ENCODE measurements at places on chromosomes 11 and 22.

- DNase-seq = peak; percentile 85
These were observed 800 bp downstream of the KCTD21 start for GRCh38 chr11:78187366-78188285.

- DNase-seq = no peak
These were observed 19.5 kb upstream of the CHKA start for GRCh38 chr11:68140496-68141245.

DNA sequence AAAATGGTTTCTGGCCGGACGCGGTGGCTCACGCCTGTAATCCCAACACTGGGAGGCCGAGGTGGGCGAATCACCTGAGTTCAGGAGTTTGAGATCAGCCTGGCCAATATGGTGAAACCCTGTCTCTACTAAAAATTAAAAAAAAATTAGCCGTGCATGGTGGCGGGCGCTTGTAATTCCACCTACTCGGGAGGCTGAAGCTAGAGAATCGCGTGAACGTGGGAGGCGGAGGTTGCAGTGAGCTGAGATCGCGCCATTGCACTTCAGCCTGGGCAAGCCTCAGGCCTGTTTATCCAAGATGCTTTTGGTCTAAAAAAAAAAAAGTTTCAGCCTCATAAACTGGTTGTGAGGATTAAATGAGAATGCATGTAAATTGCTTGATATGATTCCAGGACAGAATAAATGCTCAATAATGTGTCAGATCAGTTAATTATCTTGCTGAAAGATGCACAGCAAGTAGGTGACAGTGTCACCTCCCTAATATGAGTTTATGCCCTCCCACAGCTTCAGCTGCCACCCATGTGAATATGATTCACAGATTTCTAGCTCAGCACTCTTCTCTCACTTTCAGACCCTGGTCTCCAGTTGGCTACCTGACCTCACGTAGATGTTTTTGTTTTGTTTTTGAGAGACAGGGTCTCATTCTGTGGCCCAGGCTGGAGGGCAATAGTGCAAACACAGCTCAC lies 1.1 kb upstream of the ALG8 start:
- peak; percentile 15 for DNase-seq

GRCh38 chr11:66914505-66914904 lies 43.7 kb downstream of the PC start:
- no peak for DNase-seq

- DNase-seq = no peak
These were observed 4.4 kb upstream of the P2RX6 start for GRCh38 chr22:21010426-21011113.

GRCh38 chr11:117427356-117427874 lies 99.8 kb downstream of the CEP164 start:
- DNase-seq = no peak

- no peak for DNase-seq
These were observed 327.5 kb downstream of the TBC1D22A start for GRCh38 chr22:47089796-47090460.

DNA sequence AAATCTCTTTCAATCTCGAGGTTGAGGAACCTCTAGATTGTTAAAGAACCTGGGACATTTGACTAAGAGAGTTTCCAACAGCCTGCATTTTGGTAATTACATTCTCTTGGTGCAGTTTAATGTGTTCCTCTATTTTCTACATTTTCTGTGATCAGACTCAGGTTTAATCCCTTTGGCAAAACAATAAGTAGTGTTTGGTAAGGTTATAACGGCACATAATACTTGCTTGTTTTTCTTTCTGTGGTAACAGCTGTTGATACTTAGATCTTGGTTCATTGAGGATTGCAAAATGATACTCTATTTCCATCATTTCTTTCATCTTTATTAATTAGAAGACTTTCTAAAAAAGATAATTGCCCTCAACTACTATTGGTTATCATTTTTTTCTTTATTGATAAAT lies 271.3 kb downstream of the SBF2 start:
- no peak for DNase-seq

GRCh38 chr22:37623075-37624016 lies 14.7 kb downstream of the GGA1 start:
- peak; percentile 79 for DNase-seq

DNA sequence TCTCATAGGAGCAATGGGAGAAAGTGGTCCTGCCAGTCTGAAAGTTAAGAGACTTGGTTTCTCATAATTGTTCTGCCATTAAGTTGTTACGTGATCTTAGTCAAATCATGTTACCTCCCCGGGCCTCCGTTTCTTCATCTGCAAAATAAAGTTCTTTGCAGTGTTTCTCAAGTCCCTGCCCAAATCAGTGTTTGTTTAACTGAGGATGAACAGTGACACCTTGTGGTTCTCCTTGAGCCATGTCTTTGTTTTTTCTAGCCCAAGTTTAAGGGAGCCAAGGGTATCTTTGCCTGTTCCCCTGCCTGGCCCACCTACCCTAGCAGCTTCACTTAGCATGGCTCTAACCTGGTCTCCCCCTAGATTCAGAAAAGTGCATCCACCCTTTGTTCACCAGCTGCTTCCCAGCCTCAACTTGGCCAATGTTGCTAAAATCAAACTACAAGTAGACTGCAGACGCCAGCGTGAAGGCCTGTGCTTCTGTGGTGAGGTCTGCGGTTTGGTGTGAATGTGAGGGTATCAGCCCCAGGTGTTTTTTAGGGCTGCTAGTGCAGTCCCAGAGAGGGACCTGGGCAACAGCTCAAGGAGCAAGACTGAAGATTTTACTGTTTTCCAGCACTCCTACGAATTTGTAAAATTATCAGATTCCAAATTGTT lies 35.5 kb downstream of the FZD4 start:
- DNase-seq = no peak

GRCh38 chr11:80960381-80961029 lies 1519.7 kb upstream of the TENM4 start:
- no peak for DNase-seq

Data from stimulated activated CD4-positive, alpha-beta T cell treated with anti-CD3 and anti-CD28 coated beads, Interleukin-15, amount 100 ng/mL, for 24 hours (primary cell).